ENCODE measurements at places on chromosomes 6 and 20.

DNA sequence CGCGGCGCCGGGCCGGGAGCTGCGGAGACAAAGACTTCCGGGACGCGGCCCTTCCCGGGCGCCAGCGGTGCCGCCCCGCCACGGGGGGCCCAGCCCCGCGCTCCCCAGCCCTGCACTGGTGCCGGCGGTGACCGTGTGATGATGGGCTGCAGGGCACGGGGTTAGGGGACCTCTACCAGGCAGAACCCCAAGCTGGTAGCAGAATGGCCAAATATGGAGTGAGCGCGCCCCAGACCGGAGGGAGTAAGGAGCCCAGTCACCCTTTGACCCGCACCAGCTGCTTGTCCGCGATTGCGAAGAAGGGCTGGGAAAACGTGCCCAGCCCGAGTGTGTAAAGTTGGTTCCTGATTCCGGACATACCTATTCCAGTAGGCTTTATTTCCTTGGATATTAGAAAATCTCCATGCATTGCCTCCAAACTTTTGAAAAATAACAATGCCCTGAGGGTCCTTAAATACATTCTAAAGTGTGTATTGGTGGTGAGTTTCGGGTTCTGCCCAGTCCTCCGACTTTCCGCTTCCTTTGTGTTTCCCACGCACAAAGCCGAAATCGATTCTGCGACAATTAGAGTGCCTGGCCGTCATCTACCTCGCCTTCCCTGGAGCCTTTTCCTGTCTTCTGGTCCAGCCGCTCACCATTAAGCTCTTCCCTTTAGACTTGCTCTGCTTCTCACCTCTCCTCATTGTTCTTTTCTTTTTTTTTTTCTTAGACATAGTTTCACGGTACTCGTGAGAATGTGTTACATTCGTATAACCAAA lies 1.1 kb downstream of the ABRACL start:
- DNase-seq = peak; percentile 69
- no peaks in the 10 kb centered on the region for H3K27me3 ChIP-seq
- H3K36me3 ChIP-seq = peaks cover 9% of the 10 kb centered on the region
- H3K27ac ChIP-seq = peak overlapping the region; percentile 86
- H3K4me3 ChIP-seq = peak overlapping the region; percentile 95

DNA sequence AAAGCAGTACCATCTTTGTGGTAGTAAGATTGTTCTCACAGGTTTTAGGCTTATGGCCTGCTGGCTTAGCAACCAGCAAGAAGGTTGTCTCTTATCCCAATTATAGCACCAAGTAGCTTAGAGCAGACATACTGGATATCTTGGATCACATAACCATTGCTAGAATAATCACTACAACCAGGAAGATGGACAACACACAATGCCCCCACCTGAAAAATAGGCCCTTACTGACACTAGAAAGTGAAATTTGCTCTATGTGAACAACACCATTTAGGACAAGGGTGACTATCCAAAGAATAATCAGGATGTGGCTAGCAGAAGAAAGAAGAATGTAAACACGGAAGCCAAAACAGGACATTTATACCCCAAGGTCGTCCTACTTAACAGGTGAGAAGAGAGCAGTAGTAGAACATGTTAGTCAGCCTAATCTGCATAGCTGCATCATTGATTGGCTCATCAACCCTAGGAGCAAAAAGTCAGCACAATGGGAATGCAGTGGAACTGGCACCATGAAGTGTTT lies 172.7 kb upstream of the MARCKS start:
- H3K4me3 ChIP-seq = no peak overlapping the region
- H3K27me3 ChIP-seq = no peaks in the 10 kb centered on the region
- DNase-seq = no peak

- no peaks in the 10 kb centered on the region for H3K4me1 ChIP-seq
- DNase-seq = peak; percentile 27
- H3K27me3 ChIP-seq = no peaks in the 10 kb centered on the region
Measured at GRCh38 chr6:156175971-156176421, 601.2 kb upstream of the ARID1B start.

DNA sequence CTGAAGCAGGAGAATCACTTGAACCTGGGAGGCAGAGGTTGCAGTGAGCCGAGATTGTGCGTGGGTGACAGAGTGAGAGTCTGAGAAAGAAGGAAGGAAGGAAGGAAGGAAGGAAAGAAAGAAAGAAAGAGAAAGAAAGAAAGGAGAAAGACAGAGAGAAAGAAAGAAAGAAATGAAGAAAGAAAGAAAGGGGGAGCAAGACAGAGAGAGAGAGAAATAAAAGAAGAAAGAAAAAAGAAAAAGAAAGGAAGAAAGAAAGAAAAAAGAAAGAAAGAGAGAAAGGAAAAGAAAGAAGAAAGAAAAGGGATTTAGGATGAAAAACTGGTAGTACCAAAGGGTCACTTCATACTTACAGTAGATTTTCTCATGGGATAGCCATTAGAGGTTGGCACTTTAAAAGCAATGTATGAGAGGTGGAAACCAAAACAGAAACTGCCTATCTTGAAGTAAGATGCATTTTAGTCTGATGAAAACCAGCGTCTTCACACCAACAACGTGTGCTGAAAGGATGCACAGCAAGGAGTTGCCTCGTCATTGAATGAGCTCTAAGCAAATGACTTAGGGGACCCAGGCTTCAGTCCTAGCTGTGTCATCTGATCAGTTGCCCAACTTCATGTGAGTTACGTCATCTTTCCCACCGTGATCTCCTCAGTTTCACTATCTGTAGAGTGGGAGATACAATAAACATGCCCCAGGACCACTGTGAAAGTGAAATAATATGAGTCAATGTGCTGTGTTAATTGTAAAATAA lies 133.9 kb upstream of the NEDD9 start:
- no peaks in the 10 kb centered on the region for H3K36me3 ChIP-seq
- no peak overlapping the region for H3K4me3 ChIP-seq
- H3K27me3 ChIP-seq = no peaks in the 10 kb centered on the region

DNA sequence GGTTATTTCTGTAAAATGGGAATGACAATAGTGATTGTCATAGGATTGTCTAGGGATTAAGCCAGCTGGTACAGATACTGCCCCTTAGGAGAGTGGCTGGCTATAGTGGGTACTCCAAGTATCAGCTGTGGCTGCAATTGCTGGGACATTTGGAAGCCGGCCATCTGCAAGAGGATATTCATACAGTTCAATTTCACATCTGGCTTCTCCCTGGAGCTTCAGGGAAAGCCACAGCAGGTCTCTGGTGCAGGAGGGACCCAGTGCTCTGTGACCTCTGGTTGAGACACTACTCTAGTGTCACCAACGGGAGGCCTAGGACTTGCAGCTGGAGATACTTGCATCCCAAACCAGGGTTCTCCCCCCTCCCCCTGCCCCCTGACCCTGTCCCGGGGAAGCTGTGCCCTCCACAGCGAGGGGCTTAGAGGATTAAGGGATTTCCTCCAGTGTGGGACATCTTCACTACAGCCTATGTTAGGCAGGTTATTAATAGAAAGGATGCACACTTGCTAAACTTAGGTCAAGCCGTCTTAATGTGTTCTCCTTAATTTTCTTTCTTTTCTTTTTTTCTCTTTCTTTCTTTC lies 2.7 kb downstream of the SLC2A10 start:
- no peaks in the 10 kb centered on the region for H3K27me3 ChIP-seq
- no peak overlapping the region for H3K4me3 ChIP-seq
- peaks cover 16% of the 10 kb centered on the region for H3K4me1 ChIP-seq
- no peaks in the 10 kb centered on the region for H3K36me3 ChIP-seq
- no peak overlapping the region for H3K27ac ChIP-seq

DNA sequence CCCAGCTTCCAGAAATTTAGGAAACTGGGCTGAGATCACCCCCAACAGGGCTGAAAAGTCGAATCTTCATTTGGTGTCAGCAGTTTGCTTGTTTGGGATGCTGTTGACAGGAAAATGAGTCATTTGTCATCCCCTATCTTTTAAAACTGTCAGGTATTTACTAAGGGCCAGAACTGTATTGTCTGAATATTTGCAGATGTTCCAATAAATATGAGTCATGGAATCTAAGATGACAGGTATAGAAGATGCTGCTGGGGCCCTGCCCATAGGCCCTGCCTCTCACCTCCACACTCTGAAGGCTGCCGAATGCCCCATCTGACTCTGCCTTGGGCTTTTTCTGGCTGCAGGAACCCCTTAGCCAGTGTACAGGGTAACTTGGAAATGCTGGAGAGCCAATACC lies 3.9 kb downstream of the ETV7 start:
- no peak overlapping the region for H3K27ac ChIP-seq
- no peaks in the 10 kb centered on the region for H3K27me3 ChIP-seq
- no peaks in the 10 kb centered on the region for H3K4me1 ChIP-seq
- no peak overlapping the region for H3K4me3 ChIP-seq
